ENCODE measurements at places on chromosomes 4 and X.
A peak's percentile ranks its signal among the peaks of the same experiment; 100 is the strongest.

DNA sequence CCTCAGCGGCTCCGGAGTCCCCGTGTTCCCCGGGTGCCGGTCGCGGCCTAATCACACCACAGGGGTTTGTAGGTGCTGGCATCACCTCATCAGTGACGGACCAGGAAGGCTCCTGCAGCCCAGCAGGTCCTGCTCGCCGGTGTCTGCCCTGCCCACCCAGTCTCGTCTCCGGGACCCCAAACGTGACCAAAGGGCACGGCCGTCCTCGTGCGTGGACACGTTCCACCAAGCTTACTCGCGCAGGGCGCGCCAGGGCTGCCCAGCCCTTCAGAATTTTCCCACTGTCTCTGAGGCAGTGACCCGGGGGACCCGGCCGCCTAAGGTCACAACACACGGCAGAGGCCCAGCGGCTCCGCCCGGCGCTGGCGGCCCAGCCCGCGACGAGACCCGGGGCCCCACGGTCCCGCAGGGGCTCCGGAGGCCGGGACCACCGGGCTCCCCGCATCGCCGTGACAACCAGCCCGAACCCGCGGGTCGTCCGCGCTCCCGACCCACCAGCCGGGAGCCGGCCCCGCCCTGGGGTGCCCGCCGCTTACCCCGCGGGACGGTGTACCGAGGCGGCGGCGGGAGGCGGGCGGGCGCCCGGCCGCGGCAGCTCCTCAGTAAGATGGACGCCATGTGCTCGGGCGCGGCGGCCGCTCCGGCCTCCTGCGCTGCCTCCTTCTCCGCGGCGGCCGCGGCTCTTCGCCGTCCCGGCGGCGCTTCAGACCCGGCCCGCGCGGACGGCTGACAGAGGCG is 454 bp downstream of the LETM1 start:
- peak; percentile 7 for DNase-seq

DNA sequence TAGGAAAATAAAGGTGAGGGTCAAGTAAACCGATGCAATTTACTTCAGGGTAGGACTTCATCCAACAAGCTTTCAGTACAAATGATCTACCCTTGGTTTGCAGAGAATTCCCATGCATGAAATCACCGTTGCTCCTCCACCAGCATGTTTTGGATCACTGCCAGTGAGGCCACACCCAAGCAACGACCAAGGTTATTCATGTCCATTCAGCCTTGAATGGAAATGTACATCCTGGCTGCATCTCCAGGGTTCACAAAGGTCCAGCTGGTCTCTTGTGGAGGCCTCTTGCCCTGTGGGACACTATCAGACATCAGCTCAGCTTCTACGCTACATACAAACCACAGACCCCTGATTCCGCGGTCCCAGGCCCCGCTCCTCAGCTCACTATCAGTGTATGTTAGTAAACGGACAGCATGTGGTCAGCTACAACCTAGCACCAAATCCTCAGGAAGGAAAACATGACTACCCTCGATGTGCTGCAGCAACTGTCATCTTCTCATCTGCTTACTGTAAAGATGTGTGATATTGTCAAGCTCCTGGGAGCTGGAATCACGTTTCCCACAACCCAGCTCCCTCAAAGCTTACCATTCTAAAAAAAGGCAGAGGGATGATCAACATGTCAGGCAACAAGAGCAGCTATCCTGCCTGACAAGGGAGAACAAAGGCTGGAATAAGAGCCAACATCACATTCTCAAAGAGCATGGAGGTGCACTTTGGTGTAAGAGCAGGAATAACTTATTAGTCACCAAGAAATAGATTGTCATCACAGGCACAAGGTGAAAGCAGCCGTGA is 4.9 kb downstream of the LYAR start:
- DNase-seq = no peak

- no peak for DNase-seq
Measured at GRCh38 chrX:387729-388128, 1.0 kb upstream of the PPP2R3B start.

DNA sequence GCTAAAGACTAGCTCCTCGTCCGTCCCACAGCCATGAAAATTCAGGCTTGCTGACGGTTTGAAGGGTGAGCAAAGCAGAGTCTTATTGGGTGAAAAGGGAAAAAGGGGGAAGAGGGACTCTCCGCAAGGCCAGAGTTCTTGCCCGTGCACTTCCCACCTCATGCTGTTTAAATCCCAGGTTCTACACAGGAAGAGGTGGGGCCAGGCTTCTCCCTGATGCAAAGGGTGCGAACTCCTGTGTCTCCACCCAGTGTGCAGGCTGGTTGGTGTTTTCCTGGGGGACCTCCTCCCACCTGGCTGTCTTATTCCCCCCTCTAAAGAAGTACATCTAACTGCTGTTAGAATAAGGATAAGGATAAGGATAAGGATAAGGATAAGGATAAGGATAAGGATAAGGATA is 18.0 kb upstream of the LANCL3 start:
- no peak for DNase-seq

DNA sequence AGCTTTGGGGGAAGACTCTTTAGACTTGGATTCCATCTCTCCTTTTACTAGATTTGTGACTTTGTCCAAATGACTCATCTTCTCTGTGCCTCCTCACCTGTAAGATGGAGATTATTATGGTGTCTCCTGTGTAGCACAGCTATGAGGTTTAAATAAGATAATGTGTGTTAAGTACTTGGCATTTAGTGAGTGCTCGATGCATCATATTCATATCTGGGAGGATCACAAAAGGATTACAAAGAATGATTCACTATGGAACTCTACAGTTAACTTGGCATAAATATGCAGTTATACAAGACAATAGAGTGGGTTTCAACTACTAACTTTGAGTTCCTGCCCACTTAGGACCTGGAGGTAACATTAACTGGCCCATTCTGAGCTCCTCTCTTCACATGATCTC is 2.3 kb downstream of the GBA3 start:
- DNase-seq = no peak

DNA sequence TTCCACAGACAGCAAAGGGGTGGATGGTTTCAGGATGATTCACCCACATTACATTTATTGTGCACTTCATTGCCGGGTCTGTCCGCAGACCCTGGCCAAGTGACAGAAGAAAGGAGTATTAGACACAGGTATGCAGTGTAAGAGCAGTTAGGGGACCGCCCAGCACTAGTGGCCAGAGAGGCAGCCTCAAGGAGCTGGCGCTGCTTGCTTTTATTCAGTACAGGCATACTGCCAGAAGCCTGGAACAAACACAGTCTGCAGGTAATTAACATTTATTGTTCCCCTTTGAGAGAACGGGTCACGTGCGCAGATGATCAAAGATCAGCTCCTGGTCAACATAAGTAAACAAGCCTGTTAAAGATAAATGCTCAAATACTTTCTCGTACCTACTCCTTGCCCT is 1639.0 kb upstream of the IGFBP7 start:
- no peak for DNase-seq

DNA sequence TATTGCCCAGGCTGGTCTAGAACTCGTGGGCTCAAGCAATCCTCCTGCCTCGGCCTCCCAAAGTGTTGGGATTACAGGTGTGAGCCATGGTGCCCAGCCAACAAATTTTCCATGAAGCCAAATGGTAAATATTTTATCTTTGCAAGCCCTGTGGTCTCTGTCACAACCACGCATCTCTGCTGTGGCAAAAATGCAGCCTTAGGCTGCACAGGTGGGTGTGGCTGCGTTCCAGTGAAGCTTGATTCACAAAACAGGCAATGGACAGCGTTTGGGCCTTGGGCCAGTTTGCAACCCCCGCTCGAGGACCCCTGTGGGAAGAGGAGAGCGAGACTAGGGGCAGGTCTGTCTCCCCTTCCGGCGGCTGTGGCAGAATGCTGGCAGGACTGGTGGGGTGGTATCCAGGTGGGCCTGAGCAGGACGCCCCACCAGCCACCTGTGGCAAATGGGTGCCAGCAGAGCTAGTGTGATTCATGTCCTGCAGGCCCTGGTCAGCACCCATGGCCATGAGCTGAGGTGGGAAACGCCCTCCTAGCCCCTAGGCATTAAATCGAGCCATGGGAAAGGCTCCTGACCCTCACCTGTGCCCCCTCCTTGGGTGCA is 19.7 kb downstream of the HTRA3 start:
- DNase-seq = no peak

- no peak for DNase-seq
Measured at GRCh38 chr4:1604706-1605205, 79.4 kb downstream of the FAM53A start.

DNA sequence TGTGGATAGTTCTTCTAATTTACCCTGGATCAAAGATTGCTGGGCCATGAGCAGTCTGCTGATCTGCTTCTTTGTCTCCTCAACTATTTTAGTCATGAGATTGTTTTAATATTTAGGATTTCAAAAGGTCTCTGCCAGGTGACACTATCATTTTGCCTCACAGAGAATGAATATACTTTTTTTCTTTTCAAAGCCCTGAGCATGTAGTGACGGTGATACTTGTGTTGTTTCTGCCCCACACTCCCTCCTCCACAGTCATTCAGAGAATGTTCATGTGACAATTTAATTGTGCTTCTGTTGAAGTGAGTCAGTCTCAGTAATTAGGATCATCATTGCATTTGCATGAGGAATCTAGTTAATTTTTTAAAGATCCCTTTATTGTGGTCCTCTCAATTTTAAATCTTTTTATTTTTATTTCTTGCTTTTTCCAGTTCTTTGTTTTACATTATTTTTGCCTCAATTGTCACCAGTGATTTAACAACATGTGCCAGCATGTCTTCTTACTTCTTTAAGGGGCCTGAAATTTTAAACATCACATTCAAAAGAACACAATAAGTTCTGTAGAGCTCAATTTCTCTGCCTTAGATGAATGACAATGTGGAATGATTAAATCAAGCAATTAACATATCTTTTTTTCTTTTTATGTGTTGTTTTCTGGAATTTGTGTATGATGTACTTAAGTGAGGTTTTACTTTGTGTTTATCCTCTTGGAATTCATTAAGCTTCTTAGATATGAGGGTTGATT is 12.3 kb downstream of the MMRN1 start:
- DNase-seq = no peak

DNA sequence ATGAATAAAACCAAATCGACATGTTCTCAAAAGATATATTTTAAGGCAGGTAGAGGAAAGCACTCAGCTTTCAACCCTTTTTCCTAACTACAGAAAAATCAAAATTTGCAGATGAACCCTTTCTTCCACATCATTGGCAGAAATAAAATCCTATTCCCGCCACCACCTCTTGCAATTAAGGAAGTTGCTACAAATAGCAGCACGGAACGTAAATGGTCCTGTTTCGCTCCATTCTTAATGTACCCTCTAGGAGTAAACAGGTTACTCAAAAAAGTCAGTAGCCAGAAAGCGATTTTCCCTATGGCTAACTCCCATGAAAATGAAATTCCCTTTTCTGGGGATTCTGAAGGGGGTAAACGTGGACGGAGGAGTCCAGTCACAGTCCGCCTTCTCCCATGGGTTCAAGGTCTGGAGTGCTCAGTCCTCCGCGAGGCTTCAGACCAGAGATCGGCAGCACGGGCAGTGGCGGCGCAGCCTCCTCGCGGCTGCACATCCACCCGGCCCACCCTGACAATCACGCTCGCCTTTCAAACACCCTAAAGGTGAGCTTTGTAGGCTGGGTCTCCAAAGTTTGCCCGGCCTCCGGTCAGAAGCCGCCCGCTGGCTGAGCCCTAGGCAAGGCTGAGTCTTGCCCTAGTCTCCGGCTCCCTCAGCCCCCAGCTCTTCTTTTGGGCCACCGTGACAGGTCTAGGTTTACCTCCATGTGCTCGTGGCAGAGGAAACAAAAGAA is 1.8 kb downstream of the ATP11C start:
- DNase-seq = peak; percentile 10

DNA sequence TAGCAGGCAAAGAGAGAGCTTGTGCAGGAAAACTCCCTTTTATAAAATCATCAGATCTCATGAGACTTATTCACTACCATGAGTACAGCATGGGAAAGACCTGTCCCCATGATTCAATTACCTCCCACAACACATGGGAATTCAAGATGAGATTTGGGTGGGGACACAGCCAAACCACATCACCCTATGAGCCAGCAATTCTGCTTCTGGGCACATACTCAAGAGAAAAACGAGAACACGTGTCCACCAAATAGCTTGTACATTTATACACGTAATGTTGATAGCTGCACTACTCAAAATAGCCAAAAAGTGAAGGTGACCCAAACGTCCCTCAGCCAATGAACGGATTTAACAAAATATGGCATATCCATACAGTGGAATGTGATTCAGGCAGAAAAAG is 94.5 kb upstream of the DHRSX start:
- no peak for DNase-seq

GRCh38 chr4:12409507-12410190 is 981.0 kb upstream of the HS3ST1 start:
- no peak for DNase-seq

DNA sequence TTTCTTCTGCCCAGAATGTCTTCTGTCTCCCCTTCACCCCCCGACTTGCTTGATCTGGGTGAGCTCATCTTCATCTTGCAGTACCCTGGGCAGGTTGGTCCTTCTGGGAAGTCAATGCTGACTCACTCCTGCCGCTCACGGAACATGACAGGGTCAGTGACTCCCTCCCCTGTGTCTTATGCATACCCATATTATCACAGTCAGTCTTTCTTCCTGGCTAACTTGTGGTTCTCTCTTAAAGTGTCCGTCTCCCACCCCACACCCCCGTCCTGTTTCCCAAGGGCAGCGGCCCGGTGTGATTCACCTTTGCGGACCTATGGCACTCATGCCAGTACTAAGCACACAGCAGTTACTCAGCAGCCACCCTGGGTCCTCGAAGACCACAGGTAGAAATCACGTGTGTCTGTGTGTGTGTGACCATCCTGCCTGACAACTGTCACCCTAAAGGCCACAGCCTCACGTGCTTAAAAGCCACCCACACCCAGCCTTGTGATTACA is 17.7 kb downstream of the IQSEC2 start:
- peak; percentile 65 for DNase-seq

DNA sequence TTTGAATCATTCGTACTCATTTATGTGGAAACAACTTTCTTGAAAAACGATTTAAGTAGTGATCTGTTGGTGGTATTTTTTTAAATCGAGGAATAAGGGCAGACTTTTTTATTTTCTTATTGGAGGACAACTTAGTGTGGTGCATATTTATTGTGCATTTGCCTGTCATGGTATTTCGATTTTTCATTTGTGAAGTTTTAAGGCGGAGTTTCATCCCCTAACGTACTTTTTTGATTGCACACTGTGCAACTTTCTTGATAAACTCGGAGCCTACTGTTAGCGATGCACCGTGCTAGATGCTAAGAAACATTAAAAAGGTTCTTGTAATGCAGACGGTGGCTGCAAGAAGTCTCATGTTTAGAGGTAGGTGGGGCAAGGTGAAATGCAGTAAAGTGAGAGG is 1.4 kb downstream of the ZFX start:
- no peak for DNase-seq

GRCh38 chr4:85774000-85774399 is 299.1 kb downstream of the ARHGAP24 start:
- no peak for DNase-seq

GRCh38 chr4:83356899-83357661 is 22.4 kb upstream of the HPSE start:
- peak; percentile 50 for DNase-seq

GRCh38 chr4:6390356-6390755 is 82.1 kb downstream of the PPP2R2C start:
- no peak for DNase-seq

GRCh38 chr4:103400405-103400804 is 202.3 kb upstream of the CENPE start:
- no peak for DNase-seq

GRCh38 chr4:88320780-88321373 is 36.5 kb upstream of the PPM1K start:
- peak; percentile 8 for DNase-seq
